Thymus (tissue), 14 donors: ENCODE measurements at places on chromosomes 6 and 20.

DNA sequence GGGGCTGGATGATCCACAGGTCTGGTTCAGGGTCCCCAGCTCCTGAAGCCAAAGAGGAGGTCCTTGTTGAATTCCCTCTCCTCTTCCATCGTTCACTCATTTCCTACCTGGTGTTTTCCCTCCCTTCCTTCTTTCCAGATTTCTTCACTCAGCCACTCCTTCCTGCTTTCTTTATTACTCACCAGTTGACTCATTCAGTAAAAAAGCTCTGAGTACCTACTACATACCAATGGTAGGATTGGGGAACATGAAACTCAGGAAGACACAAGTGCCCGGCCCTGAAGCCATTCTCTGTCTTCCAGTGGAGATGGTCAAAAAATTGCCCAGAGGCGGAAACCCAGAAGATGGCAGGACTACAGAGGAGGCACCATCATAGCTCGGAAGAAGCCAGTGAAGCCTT, 11.9 kb upstream of the NSFL1C start:
- no peak for DNase-seq

DNA sequence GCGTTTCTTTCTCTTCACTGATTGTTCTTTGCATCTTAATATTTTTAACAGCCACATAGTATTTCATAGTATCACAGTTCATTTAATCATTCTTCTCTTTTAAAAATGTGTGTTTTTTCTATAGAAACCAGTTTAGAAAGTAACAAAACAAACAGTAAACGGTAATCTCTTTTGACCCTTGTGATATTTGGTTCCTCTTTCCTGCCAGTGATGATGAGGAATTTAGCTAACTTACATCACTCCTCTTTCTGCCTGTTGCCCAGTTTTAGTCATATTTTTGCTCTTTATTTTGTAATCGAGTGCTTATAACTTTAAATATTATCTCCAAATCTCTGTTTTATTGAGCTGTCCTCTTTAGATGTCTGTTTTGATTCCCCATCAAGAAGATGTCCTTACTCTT, 38.1 kb upstream of the ZBTB24 start:
- no peak for DNase-seq

DNA sequence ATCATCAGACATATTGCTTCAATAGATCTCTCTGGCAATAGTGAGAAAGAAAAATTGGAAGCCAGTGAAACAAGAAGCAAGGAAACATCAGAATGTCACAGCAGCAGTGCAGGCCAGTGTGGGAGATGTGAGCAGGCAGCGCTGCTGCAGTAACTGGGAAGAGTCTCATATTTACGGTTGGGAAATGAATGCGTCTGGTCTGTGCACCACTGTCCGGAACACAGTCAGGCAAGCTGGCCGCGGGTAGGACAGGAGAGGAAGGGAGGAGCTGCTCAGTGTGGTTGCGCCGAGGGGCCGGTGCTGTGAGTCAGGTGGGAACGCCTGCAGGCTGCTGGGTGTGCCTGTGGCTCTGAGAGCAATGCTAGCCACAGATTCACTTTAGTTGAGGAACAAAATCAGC, 6.4 kb upstream of the PSMG4 start:
- no peak for DNase-seq

DNA sequence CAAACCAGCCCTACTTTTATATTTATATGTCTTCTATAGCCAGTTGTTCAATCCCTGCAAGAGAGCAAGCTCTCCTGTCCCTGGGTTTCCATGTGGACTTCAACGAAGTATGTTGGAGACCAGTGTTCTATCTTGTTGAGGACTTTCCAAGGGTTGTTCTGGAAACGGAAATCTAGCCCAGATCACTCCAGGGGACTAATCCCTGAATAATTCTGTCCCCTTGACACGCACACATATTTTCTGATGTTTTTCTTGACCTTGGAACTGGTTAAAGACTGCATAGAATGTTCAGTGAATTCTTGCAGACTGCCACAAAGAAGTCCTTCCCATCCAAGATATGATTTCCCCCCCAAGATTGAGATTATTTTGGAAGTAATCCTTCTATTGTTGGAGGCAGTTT, 9.5 kb upstream of the MYLK2 start:
- DNase-seq: no peak

DNA sequence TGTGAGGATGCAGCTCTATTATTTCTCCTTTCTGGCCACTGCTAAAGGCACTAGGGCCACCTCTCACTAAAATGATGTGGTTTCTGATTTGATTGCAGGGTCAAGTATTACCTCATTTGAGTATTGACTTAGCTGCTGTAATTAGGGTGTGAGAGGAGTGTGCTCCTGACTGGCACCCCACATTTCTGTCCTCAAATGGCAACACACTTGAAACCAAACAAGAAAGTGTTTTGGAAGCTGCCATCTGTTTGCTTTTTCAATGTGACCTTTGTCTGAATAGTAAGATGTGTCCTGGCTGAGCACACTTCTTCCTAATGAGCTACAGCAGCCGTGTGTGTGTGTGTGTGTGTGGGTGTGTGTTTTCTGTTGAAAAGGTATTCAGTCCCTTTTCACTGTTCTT, 62.8 kb upstream of the SCP2D1 start:
- DNase-seq: no peak
